ENCODE measurements at places on chromosomes 6 and 20.

- peak; percentile 66 for DNase-seq
Observed at GRCh38 chr20:24993337-24994185, 1.0 kb upstream of the APMAP start.

DNA sequence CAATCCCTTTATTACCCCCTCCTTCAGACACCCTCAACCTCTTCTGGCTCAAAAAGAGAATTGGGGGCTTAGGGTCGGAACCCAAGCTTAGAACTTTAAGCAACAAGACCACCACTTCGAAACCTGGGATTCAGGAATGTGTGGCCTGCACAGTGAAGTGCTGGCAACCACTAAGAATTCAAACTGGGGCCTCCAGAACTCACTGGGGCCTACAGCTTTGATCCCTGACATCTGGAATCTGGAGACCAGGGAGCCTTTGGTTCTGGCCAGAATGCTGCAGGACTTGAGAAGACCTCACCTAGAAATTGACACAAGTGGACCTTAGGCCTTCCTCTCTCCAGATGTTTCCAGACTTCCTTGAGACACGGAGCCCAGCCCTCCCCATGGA lies 2.2 kb downstream of the TNF start:
- no peak for DNase-seq

DNA sequence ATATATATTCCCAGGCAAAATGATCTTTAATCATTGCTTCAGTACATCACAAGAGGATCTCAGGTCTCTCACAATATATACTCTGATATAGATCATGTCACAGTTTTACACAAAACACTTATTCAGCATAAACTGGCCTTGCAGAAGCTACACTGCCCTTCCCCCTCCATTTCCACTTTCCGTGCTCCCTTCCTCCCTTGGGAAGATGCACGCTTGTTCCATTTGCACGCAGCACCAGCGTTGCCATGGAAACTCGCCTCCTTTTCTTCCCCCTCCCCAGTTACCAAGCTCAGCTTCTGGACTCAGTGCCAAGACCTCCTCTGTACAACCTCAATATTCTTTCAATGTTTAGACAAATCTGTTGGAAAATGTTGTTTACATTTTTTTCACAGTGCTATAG lies 154.6 kb downstream of the RFPL4B start:
- peak; percentile 54 for DNase-seq

GRCh38 chr6:40642837-40643236 lies 55.7 kb upstream of the LRFN2 start:
- no peak for DNase-seq

DNA sequence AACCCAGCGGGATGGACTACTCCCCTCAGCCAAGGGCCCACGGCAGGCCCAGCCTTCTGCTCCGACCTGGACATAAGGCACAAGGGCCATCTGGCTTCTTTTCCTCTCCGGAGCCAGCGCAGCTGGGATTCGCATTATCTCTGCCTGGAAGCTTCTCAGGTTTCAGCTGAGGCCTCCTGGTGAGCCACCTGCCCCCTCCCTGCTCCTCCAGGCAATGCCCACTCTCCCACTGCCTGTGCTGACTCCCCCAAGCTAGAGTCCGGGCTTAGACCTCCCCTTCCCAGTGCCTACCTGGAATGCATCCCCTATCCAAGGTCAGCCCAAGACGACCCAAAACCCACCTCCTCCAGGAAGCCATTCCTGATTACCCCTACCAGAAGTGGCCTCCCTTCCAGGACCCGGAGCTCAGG lies 60.7 kb downstream of the EZR start:
- peak; percentile 99 for DNase-seq

GRCh38 chr6:44431118-44431725 lies 43.7 kb downstream of the CDC5L start:
- DNase-seq, result peak; percentile 60

- no peak for DNase-seq
Observed at GRCh38 chr6:135813401-135813800, 38.1 kb upstream of the PDE7B start.

GRCh38 chr20:37095108-37095598 lies 644 bp downstream of the RBL1 start:
- peak; percentile 33 for DNase-seq

- DNase-seq, result peak; percentile 25
Observed at GRCh38 chr6:73610444-73611275, 43.1 kb downstream of the SLC17A5 start.

All from NCI-H69 (cell line).